ENCODE measurements at places on chromosomes 3 and 15. TPM values are rescaled to one million over a fixed set of nuclear protein-coding genes. Genes with fewer than 3 reads are reported as not detected.

DNA sequence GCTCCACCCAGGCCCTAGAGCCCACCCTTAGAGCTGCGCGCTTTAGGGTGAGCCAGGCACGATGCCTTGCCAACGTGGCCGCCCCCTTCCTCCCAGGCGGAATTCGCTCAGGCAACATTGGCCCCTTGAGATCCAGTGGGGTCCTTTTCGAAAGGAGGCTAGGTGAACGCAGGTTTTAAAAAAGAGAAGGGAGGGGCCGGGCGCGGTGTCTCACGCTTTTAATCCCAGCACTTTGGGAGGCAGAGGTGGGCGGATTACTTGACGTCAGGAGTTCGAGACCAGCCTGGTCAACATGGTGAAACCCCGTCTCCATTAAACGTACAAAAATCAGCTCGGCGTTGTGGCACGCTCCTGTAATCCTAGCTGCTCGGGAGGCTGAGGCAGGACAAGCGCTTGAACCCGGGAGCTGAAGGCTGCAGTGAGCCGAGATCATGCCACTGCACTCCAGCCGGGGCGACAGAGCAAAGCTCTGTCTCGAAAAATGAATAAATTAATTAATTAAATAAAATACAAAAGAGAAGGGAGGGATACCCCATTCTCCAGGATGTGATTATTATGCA is 984 bp upstream of the RPP25 start:
- H3K4me1 ChIP-seq, result peaks cover 53% of the 10 kb centered on the region
- H3K4me3 ChIP-seq, result peak overlapping the region; percentile 14
- no peaks in the 10 kb centered on the region for H3K36me3 ChIP-seq
- peak overlapping the region; percentile 85 for H3K27ac ChIP-seq
- DNase-seq, result no peak

Gene THBS1
- 139 TPM for total RNA-seq

DNA sequence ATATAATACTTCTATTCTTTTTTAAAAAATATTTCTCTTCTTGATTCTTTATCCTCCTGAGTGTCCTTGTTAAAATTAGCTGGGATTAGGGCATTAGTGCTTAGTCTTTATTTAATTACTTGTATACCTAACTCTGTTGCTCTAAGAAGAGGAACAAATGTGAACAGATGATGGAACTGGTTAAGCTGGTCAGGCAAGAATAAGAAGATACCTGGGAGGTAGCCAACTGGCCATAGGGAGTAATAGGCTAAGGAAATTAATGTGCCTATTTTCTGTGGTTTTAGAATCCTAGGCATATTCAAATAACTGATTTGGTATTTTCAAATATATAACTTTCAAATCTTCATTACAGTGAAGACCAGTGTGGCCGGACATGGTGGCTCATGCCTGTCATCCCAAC is 54.4 kb downstream of the EIF3J start:
- peaks cover 17% of the 10 kb centered on the region for H3K36me3 ChIP-seq
- no peak overlapping the region for H3K27ac ChIP-seq
- H3K4me3 ChIP-seq, result no peak overlapping the region

GRCh38 chr15:60020736-60021135 is 16.6 kb downstream of the FOXB1 start:
- no peaks in the 10 kb centered on the region for H3K27me3 ChIP-seq
- no peak overlapping the region for H3K4me3 ChIP-seq
- no peak for DNase-seq
- no peak overlapping the region for H3K27ac ChIP-seq
- no peaks in the 10 kb centered on the region for H3K36me3 ChIP-seq
- no peaks in the 10 kb centered on the region for H3K4me1 ChIP-seq

DNA sequence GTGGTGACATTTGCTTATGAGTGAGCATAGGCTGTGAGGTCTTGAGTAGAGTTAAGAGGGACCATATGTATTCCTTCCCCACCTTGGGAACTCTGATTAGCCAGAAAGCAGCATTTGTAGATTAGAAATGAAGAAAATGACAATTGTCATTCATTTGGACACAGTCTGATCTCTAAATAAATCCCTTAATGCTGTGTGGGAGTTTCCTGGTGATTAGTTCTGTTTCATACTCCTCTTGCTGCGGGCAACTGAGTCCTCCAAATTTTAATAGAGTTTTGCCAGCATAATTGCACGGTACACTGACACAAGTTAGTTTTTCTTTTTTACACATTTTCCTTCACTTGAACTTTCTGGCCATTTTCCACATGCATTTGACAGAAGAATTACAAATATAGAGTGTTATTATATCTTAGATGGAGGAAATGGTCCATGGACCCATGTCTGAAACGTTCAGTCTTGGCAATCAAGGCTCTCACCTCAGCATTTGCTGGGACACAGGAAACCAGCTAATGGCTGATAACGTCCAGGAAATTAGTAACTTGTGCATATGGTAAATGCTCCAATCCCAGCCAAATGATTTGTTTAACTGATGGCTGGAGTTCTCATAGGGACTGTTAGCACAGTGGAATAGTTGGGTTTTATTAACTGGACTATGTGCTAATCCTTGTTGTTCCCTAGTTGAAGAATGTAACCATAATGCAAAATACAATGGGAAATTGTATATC is 321.2 kb downstream of the RBMS3 start:
- H3K4me1 ChIP-seq, result no peaks in the 10 kb centered on the region
- no peaks in the 10 kb centered on the region for H3K36me3 ChIP-seq
- no peak overlapping the region for H3K4me3 ChIP-seq
- no peaks in the 10 kb centered on the region for H3K27me3 ChIP-seq
- no peak for DNase-seq

DNA sequence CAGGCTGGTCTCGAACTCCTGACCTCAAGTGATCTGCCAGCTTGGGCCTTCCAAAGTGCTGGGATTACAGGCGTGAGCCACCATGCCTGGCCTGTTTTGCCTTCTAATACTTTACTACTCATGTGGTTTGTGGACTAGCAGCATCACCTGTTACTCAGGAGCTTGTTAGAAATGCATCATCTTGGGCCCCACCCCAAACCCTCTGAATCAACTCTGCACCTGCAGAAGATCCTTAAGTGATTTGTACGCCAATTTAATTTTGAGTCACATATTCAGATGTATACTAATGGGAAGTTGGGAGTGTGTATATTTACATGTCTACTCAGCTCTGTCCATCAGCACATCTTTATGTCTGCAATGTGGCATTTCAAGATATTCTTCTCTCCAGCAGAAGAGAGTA is 6.1 kb downstream of the TBC1D21 start:
- H3K27me3 ChIP-seq, result no peaks in the 10 kb centered on the region
- no peaks in the 10 kb centered on the region for H3K4me1 ChIP-seq
- H3K36me3 ChIP-seq, result no peaks in the 10 kb centered on the region
- no peak overlapping the region for H3K4me3 ChIP-seq
- no peak overlapping the region for H3K27ac ChIP-seq
- no peak for DNase-seq

DNA sequence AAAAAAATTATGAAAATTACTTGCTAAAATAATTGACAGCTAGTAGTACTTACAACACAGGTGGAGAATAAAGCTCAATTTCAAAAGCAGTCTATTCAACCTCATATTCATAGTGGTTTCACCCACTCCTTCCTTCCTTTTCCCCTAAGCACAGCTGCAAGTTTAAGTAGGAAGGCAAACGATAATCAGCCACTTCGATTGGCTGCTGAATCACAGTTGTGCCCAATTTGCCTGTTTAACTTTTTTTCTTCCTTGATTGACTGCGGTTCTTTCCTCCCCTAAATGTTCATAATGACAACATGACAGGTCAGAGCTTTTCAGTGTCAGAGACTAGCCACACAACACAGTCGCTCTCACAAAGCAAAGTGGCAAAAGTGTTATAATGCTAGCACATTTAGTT is 468.0 kb upstream of the GBE1 start:
- H3K27ac ChIP-seq, result no peak overlapping the region

- no peak for DNase-seq
- no peak overlapping the region for H3K4me3 ChIP-seq
- H3K4me1 ChIP-seq, result peaks cover 24% of the 10 kb centered on the region
- H3K27me3 ChIP-seq, result no peaks in the 10 kb centered on the region
These were observed 27.7 kb downstream of the SCG3 start for GRCh38 chr15:51709031-51709430.

GRCh38 chr3:112114576-112115160 is 18.4 kb downstream of the GCSAM start:
- DNase-seq, result no peak
- no peak overlapping the region for H3K27ac ChIP-seq

Gene SPINK8
- not detected for total RNA-seq

DNA sequence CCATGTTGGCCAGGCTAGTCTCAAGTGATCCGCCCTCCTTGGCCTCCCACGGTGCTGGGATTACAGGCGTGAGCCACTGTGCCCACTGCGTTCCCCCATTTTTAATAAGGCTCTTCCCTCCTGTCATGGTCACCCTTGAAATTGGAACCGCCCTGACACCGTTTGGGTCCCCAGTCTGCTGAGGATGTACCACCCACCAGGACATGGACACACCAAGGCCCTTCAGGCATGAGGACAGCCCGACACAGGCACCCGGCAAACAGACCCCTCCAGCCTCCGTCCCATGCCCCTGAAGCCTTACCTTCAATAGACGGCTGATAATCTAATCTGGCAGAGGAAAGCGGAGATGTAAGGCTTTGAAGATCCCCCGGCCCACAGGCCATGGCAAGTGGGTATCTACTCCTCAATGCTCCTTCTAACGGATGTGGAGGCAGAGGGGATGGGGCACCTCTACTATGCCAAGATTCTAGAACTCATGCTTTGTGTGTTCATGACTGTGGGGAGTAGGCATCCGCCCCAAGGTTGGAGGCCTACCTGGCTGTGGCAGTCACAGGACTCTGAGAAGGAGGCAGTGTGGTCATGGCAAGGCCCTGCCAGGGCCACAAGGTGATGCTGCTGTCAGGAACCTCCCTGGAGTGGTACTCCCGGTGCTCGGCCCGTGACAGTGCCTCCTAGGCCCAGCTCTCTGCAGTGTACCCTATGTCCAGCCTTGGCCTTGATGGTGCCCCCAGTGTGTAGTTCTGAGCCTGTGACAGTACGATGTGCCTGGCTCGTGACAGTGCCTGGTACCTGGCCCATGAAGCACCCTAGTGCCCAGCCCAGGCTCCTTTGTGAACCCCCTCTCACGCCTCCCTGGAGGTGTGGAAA is 18.6 kb upstream of the PRSS50 start:
- no peaks in the 10 kb centered on the region for H3K36me3 ChIP-seq
- H3K4me3 ChIP-seq, result no peak overlapping the region
- H3K27me3 ChIP-seq, result no peaks in the 10 kb centered on the region
- H3K27ac ChIP-seq, result no peak overlapping the region
- no peak for DNase-seq

DNA sequence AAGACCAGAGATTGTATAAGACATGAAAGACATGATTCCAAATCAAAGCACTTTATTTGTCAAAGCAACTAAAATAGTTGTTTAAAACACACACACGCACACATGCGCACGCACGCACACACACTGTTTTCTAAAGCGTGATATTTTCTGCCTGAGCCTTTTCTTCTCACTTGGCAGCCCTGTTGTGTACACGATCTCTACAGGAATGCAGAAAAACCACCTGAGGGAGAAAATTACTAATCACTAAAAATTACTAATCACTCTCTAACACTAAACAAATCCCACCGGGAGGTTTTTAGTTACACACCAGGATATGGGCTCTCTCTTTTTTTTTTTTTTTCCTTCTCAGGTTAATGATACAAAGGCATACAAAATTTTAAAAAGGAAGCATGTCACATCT is 160.1 kb upstream of the ATP11B start:
- H3K36me3 ChIP-seq, result no peaks in the 10 kb centered on the region
- no peaks in the 10 kb centered on the region for H3K4me1 ChIP-seq
- H3K4me3 ChIP-seq, result no peak overlapping the region
- H3K27me3 ChIP-seq, result no peaks in the 10 kb centered on the region

- peak overlapping the region; percentile 27 for H3K27ac ChIP-seq
- peaks cover 32% of the 10 kb centered on the region for H3K4me1 ChIP-seq
- H3K36me3 ChIP-seq, result no peaks in the 10 kb centered on the region
- H3K4me3 ChIP-seq, result no peak overlapping the region
- peak; percentile 35 for DNase-seq
These were observed 2.4 kb downstream of the SLCO3A1 start for GRCh38 chr15:91855684-91856489.

DNA sequence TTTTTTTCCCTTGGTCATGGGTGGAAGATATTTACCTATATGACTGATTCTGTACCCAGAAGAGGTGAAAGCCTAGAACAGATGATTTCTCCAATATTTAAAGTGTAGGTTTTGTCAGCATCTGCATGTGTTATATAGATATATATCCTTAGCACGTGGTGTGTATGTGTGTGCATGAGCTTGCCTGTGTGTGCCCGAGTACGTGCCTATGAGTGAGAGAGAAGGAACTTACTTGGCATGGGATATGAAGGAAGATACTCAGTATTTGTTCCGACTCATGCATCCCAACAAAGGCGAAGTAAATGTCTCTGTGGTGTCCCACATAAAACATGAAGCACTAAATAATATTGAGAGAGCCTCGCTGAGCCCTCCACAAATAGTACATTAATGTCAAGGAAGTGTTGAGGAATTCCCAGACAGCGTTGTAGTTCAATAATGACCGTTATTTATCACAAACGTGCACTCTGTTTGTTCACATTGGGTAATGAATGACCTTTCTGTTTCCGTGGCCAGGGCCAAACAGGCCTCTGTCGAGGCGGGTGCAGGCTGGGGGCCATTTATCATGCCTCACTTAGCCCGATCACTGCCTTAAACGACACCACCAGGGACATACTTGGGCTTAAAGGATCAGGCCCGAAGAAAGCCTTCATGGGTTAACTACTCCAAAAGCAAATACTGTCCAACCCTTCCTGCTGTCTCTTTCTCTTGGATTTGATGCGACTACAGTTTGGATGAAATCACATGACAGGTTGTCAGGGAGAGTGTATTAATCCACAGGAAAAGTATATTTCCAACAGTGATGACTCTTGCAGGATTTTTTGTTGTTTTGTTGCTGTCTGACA is 267.7 kb downstream of the PTPRG start:
- H3K27me3 ChIP-seq, result no peaks in the 10 kb centered on the region
- H3K4me1 ChIP-seq, result peaks cover 16% of the 10 kb centered on the region
- peak overlapping the region; percentile 25 for H3K27ac ChIP-seq
- peak; percentile 29 for DNase-seq
- H3K36me3 ChIP-seq, result no peaks in the 10 kb centered on the region

Gene HRG
- total RNA-seq, result not detected

Gene TLR9
- 0.26 TPM for total RNA-seq

DNA sequence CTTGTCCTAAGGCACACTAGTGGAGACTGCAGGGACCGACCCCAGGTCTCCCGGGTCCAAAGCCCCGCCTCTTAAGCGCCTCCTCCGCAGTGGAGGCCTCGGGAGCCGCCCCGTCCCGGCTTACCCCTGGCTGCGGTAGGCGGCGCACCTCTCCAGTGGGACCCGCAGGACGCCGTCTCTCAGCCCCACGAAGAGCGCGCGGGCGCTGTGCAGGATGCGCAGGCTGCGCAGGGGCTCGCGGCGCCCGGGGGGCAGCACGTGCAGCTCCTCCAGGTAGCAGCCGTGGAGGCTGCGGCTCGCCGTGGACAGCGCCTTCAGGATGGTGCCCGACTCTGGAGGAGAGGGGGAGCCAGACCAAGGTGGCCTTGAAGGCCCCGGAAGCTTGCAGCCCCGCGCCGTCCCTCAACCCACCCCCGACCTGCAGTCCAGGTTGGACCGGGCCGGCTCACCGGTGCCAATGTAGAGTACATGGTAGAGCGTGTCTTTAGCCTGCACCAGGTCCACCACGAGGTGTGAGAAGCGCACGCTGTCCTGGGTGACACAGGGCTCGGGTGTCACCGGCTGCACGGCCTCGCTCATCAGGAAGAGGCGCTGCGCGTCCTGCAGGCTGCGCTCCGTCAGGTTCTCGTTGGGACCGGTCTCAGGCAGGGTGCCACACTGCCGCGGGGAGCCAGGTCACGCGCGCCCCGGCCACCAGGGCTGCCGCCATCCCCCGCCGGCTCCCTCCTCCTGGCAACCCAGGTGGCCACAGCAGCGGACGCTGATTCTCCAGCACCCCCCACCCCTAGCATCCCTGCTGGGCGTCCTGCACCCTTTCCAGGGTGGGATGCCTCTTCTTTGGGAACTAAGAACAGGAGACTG is 105.5 kb downstream of the SEMA5B start:
- no peak for DNase-seq
- H3K4me1 ChIP-seq, result peaks cover 7% of the 10 kb centered on the region
- no peaks in the 10 kb centered on the region for H3K36me3 ChIP-seq
- no peak overlapping the region for H3K4me3 ChIP-seq
